Activated naive CD8-positive, alpha-beta T cell treated with anti-CD3 and anti-CD28 coated beads, Interleukin-2, amount 50 U/mL, for 24 hours (primary cell): ENCODE measurements at places on chromosomes 1 and 21.

DNA sequence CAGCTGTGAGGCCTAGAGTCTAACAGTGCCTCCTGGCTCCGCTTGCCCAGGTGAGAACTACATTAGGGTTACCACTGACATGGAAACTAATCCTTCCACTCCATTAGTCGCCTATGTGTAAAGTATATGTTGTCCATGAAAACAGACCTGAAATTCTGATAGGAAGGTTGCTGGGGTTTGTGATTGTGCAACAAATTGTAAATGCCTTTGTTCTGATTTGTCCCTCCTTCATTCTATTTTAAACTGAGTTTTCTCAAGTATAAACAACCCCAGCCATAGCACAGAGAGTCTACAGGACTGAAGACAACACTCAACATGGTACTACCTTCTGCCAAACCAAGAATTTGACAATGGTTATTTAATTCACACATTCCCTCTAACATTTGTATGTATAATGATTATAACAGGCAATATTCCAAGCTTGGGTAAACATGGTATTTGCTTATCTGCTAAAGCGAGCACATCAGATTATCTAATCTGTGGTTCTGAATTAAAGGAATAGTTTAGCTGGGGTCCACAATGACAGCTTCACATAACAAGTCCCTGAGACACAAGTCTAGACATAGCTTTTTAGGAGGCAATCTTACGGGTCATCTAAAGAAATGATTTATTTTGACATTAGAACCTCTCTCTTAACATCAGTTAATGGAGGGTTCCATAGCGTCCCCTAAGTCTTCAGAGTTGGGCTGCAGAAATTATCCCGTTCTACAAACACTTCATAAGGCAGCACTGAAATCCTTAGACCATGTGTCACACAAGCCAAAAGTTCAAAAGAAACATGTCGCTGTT lies 633.0 kb downstream of the SMYD3 start:
- no peak for DNase-seq

GRCh38 chr1:161228032-161228431 lies 2.2 kb downstream of the TOMM40L start:
- DNase-seq = no peak

GRCh38 chr1:160682983-160683865 lies 28.4 kb downstream of the CD48 start:
- DNase-seq = no peak

- no peak for DNase-seq
Observed at GRCh38 chr21:16424331-16424751, 694.6 kb downstream of the USP25 start.

- DNase-seq = no peak
Observed at GRCh38 chr1:236009857-236010256, 55.0 kb downstream of the NID1 start.

GRCh38 chr1:200040481-200041138 lies 13.1 kb downstream of the NR5A2 start:
- no peak for DNase-seq

DNA sequence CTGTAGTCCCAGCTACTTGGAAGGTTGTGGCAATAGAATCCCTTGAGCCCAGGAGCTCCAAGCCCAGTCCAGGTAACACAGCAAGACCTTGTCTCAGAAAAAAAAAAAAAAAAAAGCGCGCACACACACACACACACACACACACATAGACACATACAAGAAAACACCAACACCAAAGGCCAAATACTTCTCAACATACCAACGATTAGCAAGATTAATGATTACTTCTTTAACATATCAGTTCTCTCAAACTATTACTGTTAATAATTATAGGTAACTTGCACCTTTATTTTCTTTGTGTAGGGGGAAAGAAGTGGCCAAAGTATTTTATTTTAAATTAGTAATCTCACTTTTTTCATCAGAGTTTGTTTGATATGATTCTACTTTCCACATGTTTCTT lies 289.5 kb upstream of the ADGRL2 start:
- no peak for DNase-seq

GRCh38 chr1:180633057-180634056 lies 1.5 kb downstream of the XPR1 start:
- no peak for DNase-seq

GRCh38 chr1:186443638-186444037 lies 17.3 kb downstream of the PDC start:
- DNase-seq = no peak

GRCh38 chr21:24938573-24938972 lies 668.7 kb downstream of the MRPL39 start:
- no peak for DNase-seq

DNA sequence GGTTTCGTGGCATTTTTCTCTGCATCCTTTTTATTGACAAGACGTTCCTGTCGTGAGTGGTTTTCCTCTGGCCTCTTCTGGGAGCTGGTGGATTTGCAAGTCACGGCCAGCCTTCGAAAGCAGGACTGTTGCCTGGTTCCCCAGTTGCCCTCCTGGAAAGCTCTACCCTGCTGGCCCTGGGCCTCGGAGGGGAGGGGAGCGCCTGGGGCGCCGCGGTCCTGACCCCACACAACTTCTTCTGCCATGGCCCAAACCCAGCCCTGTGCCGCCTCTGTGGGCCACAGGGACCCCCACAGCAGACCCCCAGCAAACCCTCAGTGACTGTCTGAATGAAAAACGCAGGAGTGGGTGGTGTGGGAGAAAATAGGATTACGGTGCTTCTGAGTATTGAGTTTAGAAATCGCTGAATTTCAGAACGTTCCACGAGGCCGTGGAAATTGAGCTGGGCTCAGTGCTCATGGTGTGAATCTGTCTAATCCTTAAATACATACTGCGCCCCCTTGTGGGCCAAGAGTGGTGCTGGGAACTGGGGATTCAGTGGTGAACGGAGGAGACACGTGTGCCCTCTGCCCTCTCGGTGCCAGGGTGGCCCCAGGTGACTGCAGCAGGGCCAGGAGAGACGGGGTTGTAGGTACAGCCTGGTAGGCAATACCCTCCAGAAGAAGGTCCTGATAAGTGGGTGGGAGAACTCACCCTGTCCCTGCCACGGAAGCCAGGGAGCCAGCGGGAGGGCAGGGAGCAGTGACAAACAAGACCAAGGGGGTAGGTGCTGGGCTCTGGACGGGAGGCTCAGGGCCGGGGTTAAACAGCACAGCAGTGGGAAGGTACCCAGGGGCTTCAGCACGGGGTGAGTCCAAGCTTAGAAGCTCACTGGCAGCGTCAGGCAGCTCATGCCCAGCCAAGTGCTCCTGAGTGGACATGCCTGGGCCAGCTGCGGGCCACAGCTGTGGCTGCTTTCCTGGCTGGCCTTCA lies 101.2 kb upstream of the COL6A1 start:
- peak; percentile 77 for DNase-seq

GRCh38 chr1:150012611-150013010 lies 2.1 kb upstream of the OTUD7B start:
- no peak for DNase-seq

DNA sequence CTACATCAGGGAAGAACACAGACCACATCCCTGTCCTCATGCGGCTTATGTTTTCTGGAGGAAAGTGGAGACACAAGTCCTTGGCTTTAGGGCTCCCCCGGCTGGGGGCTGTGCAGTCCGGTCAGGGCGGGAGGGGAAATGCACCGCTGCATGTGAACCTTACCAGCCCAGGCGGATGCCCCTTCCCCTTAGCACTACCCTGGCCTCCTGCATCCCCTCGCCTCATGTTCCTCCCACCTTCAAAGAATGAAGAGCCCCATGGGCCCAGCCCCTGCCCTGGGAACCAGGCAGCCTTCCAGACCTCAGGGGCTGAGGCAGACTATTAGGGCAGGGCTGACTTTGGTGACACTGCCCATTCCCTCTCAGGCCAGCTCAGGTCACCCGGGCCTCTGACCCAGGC lies 45.5 kb downstream of the TNNT2 start:
- DNase-seq = no peak

DNA sequence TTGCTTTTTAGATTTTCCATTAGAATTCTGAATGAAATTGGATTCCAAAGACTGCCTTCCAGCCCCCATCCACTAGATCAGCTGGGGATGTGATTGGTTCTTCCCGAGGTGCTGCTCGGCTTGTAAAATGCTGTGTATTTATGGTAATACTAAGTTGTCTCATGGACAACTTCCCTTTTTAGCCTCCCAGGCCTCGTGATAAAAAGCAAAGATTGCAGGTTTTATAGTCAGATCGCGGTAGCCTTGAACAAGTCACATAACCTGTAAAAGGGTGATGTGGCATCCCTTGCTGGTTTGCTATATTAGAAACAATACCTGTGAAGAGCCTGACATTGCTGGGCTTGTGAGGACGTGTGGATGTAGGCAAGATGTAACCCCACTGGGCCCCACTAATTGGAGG lies 10.4 kb downstream of the MUL1 start:
- no peak for DNase-seq

- no peak for DNase-seq
Observed at GRCh38 chr1:15685820-15686219, 1.7 kb downstream of the PLEKHM2 start.

GRCh38 chr1:56890229-56890628 lies 35.6 kb downstream of the C8A start:
- no peak for DNase-seq
